ENCODE measurements at places on chromosomes 13 and 19.

GRCh38 chr19:13637664-13638063 is 126.7 kb upstream of the MRI1 start:
- H3K4me3 ChIP-seq = no peak overlapping the region
- H3K27ac ChIP-seq = no peak overlapping the region
- no peaks in the 10 kb centered on the region for H3K27me3 ChIP-seq
- H3K4me1 ChIP-seq = no peaks in the 10 kb centered on the region
- H3K36me3 ChIP-seq = no peaks in the 10 kb centered on the region

DNA sequence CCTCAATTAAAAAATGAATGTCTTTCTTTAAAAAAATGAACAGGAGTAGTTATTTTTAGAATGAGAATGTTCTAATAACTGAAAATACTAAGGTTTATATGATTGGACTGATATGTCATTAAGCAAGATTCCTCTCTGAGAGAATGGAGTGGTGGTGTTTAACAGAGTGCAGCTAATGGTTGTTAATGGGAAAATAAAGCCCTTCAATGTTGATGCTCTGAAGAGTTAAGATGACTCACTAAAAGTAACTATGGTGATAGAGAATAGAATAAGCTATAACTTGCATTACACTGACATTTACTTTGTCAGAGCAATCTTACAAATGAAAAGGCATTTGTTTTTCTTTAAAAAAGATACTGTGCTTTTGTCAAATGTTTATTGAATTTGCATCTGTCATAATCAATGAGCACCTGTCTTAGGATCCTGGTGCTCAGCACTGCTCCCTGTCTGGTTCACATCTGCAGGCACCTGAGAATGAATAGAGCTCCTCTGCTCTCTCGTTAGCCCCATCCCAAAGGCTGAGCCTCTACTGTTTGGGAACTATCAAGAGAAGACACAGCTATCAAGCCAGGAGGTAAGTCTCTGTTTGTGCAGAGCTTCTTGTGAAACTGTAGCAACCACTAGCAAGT is 15.1 kb downstream of the PABPC3 start:
- H3K4me1 ChIP-seq = no peaks in the 10 kb centered on the region
- H3K27me3 ChIP-seq = no peaks in the 10 kb centered on the region
- H3K4me3 ChIP-seq = no peak overlapping the region
- no peak overlapping the region for H3K27ac ChIP-seq
- no peaks in the 10 kb centered on the region for H3K36me3 ChIP-seq

DNA sequence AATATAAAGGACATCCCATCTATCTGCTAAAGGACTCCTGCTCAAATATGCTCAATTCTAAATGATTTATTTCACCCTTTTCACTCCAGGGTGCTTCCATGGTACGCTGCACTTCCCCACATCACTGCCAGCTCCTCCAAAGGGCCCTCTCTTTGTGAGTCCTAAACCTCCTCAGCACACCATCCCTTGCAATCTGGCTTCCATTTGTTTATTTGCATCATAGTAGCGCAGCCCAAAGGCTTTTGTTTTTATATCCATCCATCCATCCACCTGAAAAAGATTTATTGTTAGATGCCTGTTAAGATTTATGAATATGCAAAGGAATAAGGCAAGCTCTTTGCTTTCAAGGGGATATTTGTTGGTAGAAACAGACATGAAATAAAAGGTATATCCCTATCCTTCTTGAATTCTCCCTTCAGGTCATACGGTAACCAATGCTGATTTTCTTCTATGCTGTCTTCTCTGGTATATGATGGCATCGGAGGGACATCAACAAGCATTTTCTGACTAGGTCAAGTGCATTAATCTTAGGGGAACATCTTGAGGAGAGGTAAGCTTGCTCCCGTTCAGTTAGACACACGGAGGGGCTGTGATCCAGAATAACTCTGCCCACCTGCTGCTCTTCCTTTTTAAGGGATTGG is 397.6 kb downstream of the LIG4 start:
- no peak for DNase-seq
- no peaks in the 10 kb centered on the region for H3K4me1 ChIP-seq
- H3K36me3 ChIP-seq = no peaks in the 10 kb centered on the region

DNA sequence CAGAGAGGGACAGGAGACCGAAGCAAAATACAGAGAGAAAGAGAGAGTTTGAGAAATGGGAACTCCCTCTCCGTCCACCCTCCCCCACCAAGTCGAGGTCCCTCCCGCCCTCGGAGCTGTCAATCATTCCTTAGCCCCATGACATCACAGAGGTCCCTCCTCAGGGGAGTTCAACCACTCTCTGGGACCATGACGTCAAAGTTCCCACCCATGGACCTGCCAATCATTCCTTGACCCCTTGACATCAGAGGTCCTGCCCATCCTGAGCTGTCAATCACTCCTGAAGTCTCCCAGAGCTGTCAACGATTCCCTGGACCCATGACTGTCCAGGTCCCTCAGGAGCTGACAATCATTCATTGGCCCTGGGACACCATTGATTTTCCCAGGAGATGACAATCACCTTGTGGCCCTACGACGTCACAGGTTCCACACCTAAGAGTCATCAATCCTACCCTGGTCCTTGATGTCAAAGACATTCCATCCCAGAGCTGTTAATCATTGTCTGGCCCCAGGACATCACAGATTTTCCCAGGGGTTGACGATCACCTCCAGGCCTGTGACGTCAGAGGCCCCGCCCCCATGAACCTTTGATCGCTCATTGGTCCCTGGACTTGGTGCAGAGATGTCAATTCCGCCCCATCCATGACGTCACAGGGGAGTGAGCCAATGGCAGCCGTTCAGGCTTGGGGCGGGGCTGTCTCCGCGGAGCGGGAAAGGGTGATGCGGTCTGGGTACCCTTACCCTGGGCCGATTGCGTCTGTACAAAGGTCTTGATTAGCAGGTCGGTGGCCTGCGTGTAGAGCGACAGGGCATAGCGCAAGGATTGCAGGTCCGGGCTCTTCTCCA is 61.7 kb downstream of the COLGALT1 start:
- DNase-seq = no peak
- H3K36me3 ChIP-seq = no peaks in the 10 kb centered on the region
- no peak overlapping the region for H3K4me3 ChIP-seq
- no peaks in the 10 kb centered on the region for H3K27me3 ChIP-seq
- no peaks in the 10 kb centered on the region for H3K4me1 ChIP-seq

DNA sequence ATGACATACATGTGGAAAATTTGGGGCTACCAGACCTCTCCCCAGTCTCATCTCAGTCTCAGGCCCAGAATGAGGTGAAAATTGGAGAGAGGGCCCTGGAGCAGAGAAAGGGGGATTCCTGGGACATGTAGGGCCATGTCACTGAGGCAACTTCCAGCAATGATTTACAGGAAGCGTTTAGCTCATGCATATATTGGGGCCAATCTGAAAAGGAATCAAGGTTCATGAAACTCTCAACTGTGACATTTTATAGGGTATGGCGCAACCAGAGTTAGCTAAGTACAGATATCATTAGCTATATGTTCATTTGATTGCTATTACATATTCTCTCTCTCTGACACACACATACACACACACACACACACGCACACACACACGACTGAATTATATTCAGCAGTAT is 86.3 kb downstream of the RNASEH2B start:
- peaks cover 3% of the 10 kb centered on the region for H3K4me1 ChIP-seq
- no peaks in the 10 kb centered on the region for H3K36me3 ChIP-seq
- no peak overlapping the region for H3K4me3 ChIP-seq
- peak overlapping the region; percentile 71 for H3K27ac ChIP-seq

GRCh38 chr13:37889102-37889501 is 19.5 kb upstream of the TRPC4 start:
- H3K27ac ChIP-seq = peak overlapping the region; percentile 55
- peaks cover 4% of the 10 kb centered on the region for H3K4me1 ChIP-seq
- H3K4me3 ChIP-seq = no peak overlapping the region

DNA sequence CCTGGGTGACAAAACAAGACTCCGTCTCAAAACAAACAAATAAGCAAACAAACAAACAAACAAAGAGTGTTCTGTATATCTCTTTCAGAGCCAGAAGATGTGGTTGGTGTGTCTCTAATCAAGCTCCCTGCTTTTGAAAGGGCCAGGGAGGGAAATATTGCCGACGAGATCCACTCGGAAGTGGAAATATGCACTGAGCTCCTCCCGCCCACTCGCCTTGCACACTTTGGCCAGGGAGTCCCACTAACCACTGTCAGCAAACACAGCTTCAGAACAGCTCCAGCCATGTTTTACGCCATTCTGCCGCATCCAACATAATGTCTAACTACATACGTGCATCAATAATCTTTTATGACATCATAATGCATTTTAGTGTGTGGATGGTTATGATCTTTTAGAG is 155.5 kb upstream of the VSTM2B start:
- H3K27ac ChIP-seq = no peak overlapping the region
- no peaks in the 10 kb centered on the region for H3K4me1 ChIP-seq
- no peaks in the 10 kb centered on the region for H3K27me3 ChIP-seq
- DNase-seq = no peak

DNA sequence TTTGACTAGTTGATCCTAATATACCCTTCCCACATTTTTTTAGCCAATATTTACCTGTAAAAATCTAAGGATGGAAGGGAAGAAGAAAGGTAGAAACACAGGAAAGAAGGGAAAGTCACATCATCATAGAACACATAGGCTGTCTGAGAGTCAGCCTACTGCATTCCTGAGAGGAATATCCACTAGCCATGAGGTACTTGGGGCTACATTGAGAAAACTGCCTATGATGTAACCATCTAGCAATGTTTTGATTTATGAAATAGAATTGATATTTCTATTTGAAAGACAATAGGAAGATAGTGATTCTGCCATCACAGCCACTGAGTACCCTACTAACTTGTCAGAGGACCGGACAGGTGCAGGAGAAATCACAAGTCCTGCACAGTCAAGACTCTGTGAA is 873.8 kb downstream of the GPC5 start:
- peaks cover 3% of the 10 kb centered on the region for H3K27me3 ChIP-seq
- H3K4me3 ChIP-seq = no peak overlapping the region
- no peaks in the 10 kb centered on the region for H3K4me1 ChIP-seq
- no peaks in the 10 kb centered on the region for H3K36me3 ChIP-seq
